SK-N-SH treated with all-trans-retinoic acid at 6 μM for 48 hours (cell line): ENCODE measurements at places on chromosomes 12 and 14.

DNA sequence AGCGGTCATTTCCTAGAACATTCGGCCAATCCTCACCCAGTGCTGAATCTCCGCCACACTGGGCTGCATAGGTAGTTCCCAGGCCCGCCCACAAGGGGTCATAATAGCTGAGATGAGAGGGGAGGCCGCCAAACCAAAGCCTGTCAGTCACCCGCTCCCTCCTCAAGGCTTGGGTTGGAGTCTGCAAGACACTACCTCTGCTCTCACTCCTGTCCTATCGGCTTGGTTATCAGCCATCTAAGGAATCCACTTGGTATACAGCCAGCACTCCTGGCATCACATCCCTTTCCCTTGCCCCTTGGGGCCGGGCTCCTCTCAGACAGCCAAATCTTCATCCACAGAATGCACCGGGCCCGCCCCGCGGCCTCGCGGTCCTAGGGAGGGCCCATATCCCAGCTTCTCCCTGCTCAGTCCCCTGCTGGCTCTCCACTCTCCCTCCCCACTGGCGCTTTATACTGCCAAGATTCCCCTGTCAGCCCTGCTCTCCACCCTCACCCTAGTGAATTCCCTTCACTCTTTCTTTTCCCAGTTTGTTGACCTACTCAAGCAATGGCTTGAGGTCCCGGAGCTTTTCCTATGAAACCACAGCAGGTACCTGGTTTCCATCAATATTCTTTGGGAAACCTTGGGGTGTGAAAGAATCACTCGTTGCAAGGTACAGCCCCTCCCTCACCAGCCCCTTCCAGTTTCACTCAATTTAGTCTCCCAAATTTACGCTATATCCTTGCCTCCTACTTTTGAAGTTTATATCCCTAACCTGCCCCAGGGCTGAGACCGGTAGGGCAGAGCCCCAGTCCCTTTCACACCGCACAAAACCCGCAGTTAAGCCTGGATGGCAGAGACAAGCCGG, 1.4 kb downstream of the IFFO1 start:
- ATAC-seq = peak; percentile 71

- ATAC-seq = no peak
Measured at GRCh38 chr12:101648195-101648594, 49.2 kb upstream of the CHPT1 start.

DNA sequence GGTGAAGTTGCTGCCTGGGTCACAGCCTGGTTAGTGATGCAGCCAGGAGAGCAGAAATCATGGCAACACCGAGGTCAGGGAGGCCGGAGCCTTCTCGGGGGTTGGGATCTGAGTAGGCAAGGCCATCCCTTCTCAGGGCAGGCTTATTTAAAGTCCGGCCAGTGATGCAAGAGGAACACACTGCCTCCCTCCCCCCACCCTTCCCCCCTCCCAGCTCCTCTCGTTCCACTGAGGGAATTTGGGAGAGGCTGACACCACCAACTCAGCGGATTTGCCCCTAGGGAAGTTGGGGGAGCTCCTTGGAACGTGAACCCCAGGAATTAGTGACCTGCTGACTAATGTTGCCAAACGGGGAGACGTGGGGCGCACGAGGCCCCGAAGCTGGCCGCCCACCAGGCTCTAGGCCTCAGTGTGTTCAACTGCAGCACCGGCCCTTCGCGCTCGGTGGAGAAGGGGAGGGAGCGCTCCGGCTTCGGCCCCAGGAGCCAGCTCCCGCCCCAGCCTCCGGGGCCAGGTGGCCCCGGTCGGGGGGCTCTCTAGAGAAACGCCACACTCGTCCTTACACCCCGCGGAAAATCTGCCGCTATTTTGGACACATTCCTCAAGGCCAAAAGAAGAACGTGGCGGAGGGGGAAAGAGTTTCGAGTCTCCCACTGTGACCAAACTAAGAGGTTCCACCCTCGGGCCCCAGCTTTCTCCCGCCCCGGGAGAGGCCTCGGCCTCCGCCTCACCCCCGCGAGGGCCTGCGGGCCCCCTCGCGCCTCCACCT, 1.6 kb downstream of the CTDSP2 start:
- peak; percentile 51 for ATAC-seq

DNA sequence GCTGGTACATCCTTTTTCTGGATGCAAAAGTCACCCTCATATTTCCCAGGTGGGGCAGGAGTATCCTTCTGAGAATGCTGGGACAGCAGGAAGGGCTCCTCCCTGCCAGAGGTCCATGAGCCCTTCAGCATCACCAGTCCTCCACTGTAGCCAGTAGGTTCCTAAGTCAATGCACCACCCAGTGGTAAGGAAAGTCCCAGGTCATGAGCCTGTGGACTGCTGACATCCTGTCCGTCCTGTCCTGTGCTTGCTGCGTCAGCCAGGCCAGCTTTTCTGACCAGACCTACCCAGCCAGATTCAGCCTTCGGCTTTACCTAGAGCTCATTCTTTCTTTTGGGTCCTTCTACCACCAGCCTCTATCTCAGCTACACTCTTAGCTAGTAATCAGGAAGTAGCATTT, 23.0 kb upstream of the ACTN1 start:
- ATAC-seq = 0 out of 3 replicates have a peak, but pooled peaks have one; percentile 25

DNA sequence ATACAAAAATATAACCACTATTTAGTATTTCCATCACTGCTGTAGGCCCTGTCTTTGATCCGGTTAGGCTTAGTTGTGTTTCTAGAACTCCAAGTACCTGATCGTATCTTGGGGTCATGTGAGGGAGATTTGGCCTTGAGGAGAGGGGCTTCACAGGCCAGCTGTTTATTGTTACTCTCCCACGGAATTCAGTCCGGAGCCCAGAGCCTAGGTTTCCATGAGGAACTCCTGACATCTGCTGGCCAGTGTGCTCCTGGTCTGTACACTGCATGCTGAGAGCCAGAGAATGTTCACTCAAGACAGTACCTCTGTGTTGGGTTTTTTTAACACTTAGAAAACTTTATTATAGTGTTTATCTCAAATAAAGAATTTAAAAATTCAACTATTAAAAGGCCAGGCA, 341.0 kb upstream of the TMEM132C start:
- ATAC-seq = no peak

GRCh38 chr14:99192028-99192621, 79.9 kb downstream of the BCL11B start:
- ATAC-seq = peak; percentile 80

DNA sequence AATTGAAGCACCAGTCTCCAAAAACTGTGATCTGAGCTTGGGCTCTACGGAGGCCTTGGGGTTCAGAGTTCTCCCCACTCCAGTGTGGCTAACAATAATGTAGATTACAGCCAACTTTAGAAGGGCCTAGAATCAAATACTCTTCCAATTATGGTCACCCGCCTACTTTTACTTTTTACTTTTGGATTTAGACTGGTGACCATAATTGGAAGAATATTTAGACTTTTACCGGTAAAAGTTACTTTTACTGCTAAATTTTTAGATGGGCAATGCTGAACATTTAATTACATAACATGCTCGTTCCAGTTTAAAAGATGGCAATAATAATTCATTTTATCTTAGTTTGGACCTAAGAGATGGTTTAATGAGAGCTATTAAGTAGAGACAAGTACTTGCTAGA, 39.2 kb downstream of the PPTC7 start:
- no peak for ATAC-seq

GRCh38 chr12:50840809-50841487, 1.8 kb upstream of the TMPRSS12 start:
- no peak for ATAC-seq

GRCh38 chr14:31945701-31946100, 131.4 kb upstream of the ARHGAP5 start:
- no peak for ATAC-seq
